ENCODE measurements at places on chromosomes 3 and 15. TPM values are rescaled to one million over a fixed set of nuclear protein-coding genes. Genes with fewer than 3 reads are reported as not detected.

DNA sequence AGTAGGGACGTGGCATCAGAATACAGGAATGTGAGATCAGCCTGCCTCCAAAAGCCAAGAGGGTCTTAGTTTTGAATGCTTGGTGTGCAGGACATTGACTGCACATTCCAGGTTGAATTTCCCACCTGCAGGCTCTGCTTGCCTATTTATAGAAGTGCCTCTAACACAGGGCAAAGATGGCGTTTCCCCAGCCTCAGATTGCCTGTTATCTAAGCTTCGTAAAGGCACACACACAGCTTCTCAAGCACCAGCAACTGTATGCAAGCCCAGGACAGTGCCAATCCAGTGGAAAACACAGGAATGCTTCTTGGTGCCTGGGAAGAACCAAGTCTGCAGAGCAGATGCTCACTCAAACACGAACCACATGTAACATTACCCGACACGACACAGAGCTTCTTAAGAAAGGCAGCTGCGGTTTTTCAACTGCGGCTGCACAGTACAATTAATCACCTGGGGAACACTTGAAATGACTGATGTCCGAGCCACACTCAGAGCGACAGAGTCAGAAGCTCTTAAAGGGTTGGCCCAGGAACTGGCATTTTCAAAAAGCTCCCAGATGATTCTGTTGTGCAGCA is 90.0 kb upstream of the ANKRD34C start:
- peak; percentile 86 for DNase-seq

DNA sequence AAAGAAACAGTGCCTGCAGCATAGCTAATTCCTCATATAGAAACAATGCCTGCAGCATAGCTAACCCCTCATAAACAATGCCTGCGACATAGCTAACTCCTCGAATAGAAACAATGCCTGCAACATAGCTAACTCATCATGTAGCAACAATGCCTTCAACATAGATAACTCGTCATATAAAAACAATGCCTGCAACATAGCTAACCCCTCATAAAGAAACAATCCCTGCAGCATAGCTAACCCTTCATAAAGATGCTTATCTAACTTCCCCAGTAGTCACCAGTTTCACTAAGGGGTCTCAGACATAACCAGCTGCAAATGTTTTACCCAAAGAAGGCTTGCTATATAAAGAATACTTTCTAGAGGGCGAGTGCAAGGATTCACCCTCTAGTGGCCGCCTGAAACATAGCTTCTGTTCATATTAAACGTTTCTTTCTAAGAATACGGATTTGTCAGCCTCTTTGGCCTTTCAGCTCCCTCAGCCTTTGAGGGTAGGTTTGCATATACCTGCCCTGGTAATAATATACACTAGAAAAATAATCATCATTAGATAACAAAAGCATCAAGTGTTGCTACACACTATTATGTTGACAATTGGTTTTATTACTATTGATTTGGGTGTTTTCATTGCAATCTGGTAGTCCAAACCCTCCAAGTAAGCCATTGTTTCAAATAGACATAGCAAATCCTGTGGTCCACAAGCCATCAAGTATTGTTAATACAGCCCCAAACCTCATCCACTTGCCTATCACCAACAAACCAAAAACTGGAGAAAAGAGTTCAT is 44.4 kb upstream of the FAN1 start:
- DNase-seq: peak; percentile 12

- DNase-seq: no peak
These were observed 832 bp downstream of the NR2E3 start for GRCh38 chr15:71811036-71811736.

GRCh38 chr3:196772897-196773296 is 33.2 kb downstream of the PAK2 start:
- DNase-seq: no peak

Gene EOMES
- not detected for total RNA-seq

DNA sequence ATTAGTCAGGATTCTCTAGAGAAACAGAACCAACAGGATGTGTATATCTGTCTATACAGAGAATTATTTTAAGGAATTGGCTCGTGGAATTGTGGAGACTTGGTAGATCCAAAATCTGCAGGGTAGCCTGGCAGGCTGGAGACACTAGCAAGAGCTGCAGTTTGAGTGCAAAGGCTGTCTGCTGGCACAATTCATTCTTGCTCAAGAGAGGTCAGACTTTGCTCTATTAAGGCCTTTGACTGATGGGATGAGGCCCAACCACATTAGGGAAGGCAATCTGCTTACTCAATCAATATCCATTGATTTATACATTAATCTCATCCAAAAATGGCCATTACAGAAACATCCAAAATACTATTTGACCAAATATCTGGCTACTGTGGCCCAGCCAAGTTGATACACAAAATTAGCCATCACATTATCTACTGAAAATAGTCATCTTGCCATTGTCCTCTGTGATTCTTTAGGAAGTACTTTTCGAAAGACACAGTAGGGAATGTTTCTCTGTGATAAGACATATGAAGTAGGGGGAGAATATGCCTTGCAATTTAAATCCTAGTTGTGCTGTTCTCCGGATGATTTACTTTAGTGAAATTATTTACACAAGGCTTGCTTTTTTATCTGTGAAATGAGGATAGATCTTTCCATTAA is 873.8 kb downstream of the ROBO2 start:
- no peak for DNase-seq

DNA sequence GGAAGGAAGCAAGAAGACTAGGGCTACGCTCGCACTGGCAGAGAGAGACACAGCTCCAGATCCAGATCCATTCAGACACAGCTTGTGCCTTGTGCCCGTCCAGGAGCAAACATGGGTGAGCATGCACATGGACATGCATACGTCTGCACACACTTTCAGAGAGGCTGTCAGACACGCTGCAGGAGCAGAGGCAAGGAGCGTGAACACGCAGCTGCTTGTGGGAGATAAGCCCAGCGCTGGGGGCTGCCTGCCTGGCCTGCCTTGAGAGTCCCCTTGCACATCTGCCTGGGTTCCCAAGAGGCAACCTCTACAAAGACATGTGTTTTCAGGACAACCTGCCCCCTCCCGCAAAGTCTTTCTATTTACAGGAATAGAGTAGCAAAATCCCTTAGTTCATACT is 13.6 kb upstream of the BAHD1 start:
- DNase-seq: no peak

GRCh38 chr15:66789029-66790025 is 87.3 kb downstream of the SMAD6 start:
- peak; percentile 70 for DNase-seq

Gene WDR5B
- total RNA-seq: 4.7 TPM

Gene TRA2B
- 257 TPM for total RNA-seq

Gene RGMA
- not detected for total RNA-seq

GRCh38 chr3:165635791-165636683 is 201.2 kb downstream of the BCHE start:
- DNase-seq: no peak

DNA sequence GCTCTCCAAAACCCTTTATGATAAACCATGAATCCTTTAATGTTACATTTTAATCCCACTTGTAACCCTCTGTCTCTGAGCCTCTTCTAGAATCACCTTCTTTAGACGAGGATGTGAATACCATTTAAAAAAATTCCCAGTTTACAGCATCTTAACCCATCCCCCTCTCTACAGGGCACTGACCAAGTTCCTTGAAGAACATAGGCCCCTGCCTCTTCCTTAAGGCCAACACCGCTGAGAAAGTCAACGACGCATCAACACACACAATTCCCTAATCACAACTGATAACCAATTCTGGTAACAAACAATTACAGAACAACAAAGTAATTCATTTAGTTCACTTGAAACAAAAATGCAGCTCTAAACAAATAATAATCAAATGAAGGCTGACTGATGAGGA is 130.3 kb downstream of the DLG1 start:
- DNase-seq: no peak

DNA sequence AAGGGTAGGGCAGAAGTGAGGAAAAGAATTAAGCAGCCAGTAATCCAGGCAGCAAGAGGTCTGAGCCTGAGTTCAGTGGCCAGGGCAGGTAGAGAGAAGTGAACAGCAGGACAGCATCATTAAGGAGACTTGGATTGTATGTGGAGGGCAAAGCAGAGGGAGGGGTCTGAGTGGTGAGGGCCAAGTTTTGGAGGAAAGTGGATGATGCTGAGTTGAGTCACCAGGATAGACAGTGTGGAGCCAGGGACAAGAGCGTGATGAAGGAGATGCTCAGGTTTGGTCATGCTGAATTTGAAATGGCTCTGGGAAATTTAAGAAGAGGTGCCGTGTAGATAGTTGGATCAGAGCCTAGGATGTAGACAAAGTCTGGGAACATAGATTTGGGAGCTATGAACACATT is 93.1 kb downstream of the ARHGEF26 start:
- peak; percentile 24 for DNase-seq

GRCh38 chr15:99142562-99142961 is 37.7 kb downstream of the SYNM start:
- no peak for DNase-seq

DNA sequence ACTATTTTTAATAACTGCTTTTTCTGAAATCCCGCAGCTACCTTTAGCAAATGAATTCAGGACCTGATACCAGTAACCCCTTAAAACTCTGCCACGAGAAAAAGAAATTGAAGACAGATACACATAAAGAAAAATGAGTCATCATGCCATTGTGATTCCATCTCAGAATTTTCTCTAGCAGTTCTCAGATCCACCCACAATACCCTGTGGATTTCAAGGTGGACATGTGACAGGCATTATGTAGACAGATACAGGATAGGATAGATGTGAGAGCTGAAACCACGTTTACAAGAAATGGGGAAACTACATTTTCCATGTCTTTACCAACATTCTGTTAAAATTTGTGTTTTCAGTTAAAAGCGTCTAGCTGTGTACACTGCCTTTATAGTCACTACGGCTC is 291.9 kb upstream of the NR2F2 start:
- peak; percentile 38 for DNase-seq

DNA sequence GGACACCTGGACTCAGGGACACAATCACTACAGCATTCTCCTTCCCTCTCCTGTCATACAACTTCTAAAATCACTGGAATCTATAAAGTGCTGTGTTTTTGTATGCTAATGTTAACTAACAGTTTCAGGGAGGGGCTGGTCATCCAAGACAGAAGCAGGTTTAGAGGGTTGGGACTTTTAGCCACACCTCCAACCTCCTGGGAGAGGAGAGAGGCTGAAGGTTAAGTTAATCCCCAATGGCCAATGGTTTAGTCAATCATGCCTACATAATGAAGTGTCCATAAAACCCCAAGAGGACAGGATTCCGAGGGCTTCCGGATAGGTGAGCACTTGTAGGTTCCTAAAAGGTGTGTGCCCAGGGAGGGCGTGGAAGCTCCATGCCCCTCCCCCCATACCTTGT is 219.3 kb upstream of the CTNNB1 start:
- no peak for DNase-seq

Gene RTP4
- total RNA-seq: not detected

Gene XCR1
- 0.06 TPM for total RNA-seq

DNA sequence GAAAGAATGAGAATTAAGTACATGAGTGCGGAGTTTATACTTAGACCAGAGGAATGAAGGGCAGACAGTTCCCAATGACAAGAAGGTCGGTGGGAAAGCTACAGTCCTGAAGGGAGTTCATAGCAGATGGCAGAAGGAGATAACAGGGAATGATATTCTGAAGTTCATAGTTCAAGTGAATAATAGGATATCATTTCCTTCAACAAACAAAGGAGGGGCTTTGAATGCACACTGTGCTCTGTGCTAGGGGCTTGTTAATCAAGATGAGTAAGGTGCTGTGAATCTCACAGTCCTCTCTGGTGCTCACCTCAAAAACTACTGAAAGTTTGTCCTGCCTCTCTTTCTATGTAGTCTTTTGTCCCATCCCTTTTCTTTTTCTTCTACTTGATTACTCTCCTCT is 41.9 kb downstream of the SIDT1 start:
- no peak for DNase-seq

DNA sequence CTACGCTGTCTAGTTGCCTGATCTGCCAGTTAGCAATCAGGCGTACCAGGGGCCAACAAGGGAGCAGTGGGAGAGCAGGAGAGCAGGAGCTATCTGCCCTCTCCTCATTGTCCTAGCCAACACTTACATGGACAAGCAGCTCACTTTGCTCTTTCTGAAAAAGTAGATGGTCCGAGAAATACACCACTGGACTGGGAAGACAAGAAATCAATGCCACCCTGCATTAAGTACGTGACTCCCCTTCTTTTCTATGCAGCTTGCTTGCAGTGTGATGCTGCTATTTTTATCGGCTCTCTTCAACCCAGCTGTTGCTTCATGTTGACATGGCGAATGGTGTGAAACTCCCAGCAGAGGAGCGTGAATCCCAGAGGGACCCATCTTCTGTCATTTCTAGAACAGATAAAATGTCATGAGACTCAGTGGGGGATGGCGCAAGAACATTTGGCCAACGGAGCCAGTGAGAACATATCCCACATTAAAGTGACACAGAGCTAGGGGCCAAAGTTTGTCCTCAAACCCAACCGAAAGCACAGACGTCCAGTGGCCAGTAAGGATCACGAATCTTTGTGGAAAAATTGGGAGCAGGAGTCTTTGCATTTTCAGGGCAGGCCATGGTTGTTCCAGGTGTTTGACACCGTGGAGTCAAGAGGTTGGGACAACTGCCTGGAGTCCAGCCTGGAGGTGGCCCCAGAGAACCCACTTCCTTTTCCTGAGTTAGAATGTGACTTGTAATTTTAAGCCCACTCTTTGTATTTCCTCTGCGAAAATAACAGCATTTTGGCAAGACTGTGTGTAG is 53.7 kb upstream of the MEF2A start:
- DNase-seq: peak; percentile 74

- DNase-seq: peak; percentile 92
These were observed 107.0 kb downstream of the GREM1 start for GRCh38 chr15:32824777-32825176.

DNA sequence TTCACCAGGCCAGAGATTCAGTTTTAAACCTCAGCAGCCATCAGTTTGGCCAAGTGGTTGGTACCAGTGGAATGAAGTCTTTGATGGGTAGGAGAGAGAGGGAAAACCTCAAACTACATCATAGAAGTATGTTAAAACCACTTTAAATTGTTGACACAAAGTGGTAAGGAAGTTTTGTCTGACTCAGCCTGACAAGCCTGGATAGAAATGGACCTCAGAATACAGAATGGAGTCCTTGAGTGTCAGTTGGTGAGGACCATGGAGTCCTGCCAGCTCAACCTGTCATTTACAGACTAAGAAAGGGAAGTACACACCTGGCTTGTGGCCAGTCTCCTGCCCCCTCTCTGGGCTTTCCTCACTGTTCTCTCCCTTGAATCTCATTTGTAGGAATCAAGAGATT is 12.1 kb downstream of the EAF1 start:
- DNase-seq: peak; percentile 47

DNA sequence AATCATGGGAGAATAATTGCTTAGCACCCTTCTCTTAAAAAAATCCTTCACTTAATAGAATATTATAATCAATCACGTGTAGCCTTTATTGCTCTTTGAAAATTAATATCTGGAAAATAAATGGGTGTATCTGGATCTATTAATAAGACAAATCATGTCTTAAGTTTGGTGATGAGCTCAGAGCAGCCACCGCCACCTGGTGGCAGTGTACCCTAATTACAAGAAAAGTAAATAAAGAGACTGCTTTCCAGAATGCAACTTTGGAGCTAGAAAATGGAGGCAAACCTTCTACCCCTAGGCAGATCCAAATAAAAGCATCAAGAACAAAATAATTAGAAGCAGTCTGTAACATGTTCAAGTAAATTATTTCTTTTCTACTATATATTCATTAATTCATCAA is 43.5 kb downstream of the EPHB1 start:
- no peak for DNase-seq

All from LHCN-M2 (cell line).